ENCODE measurements at places on chromosomes 16 and 17. TPM values are rescaled to one million over a fixed set of nuclear protein-coding genes. Genes with fewer than 3 reads are reported as not detected.

DNA sequence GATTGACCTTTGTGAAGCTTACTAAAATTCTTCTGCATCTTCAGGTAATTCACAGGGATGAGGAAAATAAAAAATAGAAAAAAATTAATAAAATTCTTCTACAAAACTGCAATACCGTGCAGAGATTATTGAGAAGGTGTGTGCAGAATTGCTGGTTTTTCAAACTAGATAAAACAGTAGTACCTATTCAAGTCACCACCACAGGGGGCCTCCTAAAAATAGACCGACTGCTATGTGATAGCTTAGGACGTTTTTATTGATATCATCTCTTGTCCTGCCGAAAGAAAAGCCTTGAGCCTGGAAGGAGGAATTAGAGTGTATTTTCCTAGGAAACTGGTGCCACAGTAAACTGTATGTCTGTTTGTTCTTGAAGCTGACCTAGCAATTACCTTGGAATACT is 325.9 kb downstream of the ZFHX3 start:
- H3K36me3 ChIP-seq: no peaks in the 10 kb centered on the region
- H3K27ac ChIP-seq: no peak overlapping the region
- no peak overlapping the region for H3K4me3 ChIP-seq

C1QL1 gene
- total RNA-seq: 0.52 TPM

DNA sequence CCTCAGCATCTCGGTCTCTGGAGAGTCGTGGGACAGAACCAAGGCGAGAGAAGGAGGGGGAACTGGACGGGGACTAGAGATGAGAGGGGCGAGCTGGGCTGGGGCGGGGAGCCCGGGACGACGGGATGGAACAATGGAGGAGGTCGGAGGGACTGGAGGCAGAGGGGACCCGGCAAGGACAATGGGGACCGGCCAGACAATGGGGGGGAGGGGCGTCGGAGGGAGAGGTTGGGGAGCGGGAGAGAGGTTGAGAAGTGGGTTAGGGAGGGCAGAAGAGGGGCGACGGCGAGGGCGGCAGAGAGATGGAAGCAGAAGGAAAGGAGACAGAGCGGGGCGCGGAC is 719 bp downstream of the NGFR start:
- peaks cover 31% of the 10 kb centered on the region for H3K4me1 ChIP-seq
- no peaks in the 10 kb centered on the region for H3K36me3 ChIP-seq
- peaks cover 56% of the 10 kb centered on the region for H3K27me3 ChIP-seq
- no peak overlapping the region for H3K27ac ChIP-seq

PPP1R1B gene
- total RNA-seq: 25.1 TPM

TMC7 gene
- total RNA-seq: 5.0 TPM

DNA sequence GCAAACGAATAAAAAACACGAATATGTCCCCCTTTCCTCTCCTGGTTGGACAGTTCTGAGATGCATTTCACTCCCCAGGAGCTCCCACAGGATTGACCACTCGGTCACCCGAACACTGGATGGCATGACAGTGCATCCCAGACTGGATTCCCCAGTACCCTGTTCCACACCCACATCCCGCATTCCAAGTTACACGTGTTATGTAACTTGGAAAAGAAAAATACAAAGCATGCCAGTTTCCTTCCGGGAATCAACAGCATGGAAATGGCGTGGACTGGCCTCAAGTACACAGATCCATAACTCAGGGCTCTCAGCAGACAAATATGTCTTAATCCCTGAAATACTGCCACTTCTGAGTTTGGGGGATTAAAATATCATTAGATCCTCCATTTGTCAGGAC is 12.6 kb upstream of the KLHL36 start:
- no peaks in the 10 kb centered on the region for H3K27me3 ChIP-seq
- peak overlapping the region; percentile 3 for H3K27ac ChIP-seq
- DNase-seq: no peak
- H3K4me1 ChIP-seq: peaks cover 20% of the 10 kb centered on the region
- H3K4me3 ChIP-seq: no peak overlapping the region

CHAD gene
- not detected for total RNA-seq

GRCh38 chr17:34899643-34900291 is 61.5 kb downstream of the CCT6B start:
- no peak for DNase-seq
- no peak overlapping the region for H3K4me3 ChIP-seq
- peaks cover 23% of the 10 kb centered on the region for H3K27me3 ChIP-seq
- no peaks in the 10 kb centered on the region for H3K36me3 ChIP-seq
- no peak overlapping the region for H3K27ac ChIP-seq
- H3K4me1 ChIP-seq: no peaks in the 10 kb centered on the region

- H3K27me3 ChIP-seq: no peaks in the 10 kb centered on the region
- no peak for DNase-seq
- H3K27ac ChIP-seq: no peak overlapping the region
- peaks cover 8% of the 10 kb centered on the region for H3K4me1 ChIP-seq
- no peaks in the 10 kb centered on the region for H3K36me3 ChIP-seq
Measured at GRCh38 chr16:30691907-30692306, 7.1 kb upstream of the SRCAP start.

DNA sequence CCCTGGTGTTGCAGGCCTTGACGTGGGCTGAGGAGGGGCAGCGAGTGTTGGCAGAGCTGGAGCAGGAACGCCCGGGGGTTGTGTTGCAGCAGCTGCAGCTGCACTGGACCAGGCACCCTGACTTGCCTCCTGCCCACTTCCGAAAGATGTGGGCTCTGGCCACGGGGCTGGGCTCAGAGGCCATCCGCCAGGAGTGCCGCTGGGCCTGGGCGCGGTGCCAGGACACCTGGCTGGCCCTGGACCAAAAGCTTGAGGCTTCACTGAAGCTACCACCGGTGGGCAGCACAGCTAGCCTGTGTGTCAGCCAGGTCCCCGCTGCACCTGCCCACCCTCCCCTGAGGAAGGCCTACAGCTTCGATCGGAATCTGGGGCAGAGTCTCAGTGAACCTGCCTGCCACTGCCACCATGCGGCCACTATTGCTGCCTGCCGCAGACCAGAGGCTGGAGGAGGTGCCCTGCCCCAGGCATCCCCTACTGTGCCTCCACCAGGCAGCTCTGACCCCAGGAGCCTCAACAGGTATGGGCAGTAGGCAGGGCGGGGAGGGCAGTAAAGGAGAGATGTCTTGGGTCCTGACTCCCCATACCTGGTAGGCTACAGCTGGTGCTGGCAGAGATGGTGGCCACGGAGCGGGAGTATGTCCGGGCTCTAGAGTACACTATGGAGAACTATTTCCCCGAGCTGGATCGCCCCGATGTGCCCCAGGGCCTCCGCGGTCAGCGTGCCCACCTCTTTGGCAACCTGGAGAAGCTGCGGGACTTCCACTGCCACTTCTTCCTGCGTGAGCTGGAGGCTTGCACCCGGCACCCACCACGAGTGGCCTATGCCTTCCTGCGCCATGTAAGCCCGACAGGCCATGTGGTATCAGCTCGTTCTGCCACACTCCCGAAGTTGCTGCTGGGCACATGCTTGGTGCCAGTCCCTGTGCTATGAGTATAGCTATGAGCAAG is 5.6 kb downstream of the PLEKHG4 start:
- H3K27me3 ChIP-seq: no peaks in the 10 kb centered on the region
- H3K36me3 ChIP-seq: no peaks in the 10 kb centered on the region
- H3K4me3 ChIP-seq: no peak overlapping the region
- DNase-seq: no peak
- H3K4me1 ChIP-seq: no peaks in the 10 kb centered on the region
- H3K27ac ChIP-seq: no peak overlapping the region
